CD14-positive monocyte (primary cell): ENCODE measurements at places on chromosomes 5 and 9.

DNA sequence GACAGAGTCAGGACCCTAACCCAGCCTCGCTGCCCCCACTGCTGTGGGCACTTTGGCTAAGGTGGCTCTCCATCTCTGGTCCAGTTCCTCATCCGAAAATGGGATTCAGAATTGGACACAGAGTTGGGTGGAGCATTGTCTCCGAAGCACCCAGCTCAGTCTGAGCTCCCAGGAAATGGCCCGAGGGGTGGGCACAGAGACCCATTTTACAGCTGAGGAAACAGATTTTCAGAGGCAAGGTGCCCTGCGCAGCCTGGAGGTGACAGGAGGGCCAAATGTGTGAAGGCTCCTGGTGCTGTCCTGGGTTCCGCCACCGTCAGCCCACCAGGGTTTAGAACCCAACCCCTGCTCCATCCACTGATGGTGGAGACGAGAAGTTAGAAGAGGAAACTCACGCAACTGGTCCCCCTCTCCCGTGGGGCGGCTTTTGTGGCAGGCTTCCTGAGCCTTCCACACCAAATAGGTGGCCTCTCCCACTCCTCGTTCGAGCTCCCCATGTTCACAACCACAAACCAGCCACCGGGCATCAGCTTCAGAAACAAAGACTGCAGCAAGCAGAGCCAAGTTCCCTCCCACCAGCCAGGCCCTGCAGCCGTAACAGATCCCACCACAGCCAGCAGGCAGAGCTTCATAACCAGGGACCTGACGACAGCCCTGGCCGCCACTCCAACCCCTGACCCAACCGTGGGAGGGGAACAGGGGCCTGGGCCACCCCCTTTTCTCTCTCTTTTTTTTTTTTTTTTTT, 90.9 kb upstream of the LMX1B start:
- no peak for DNase-seq
- peak overlapping the region; percentile 68 for H3K4me3 ChIP-seq
- H3K27me3 ChIP-seq = no peaks in the 10 kb centered on the region
- peaks cover 55% of the 10 kb centered on the region for H3K4me1 ChIP-seq

DNA sequence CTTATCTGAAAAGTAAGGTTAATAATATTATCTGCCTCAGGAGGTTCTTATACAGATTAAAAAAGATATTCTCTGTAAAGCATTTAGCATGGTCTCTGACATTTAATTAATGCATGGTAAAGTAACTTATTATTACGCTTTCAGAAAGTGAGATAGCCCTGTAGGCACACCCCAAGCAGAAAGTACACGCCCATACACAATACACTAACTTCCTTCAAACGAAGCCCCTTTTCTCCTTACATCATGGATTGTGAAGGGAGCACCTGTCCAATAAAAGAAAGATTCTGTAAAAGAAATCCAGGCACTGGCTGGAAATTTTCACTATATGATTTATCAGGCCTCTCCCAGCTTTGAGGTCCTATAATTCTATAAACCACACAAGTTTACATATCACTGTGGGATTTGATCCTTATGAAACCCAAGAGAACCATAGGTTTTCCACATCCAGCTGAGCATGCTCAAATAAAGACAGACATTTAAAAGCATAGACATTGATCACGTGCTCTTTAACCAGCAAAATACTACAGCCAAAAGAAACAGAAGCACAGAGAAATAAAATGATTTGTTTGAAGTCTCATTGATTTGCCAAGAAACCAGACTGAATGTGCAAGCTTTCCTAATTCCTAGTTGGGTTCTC, 14.1 kb upstream of the NR3C1 start:
- H3K27ac ChIP-seq = no peak overlapping the region
- peaks cover 24% of the 10 kb centered on the region for H3K4me1 ChIP-seq
- DNase-seq = no peak
- H3K36me3 ChIP-seq = no peaks in the 10 kb centered on the region

DNA sequence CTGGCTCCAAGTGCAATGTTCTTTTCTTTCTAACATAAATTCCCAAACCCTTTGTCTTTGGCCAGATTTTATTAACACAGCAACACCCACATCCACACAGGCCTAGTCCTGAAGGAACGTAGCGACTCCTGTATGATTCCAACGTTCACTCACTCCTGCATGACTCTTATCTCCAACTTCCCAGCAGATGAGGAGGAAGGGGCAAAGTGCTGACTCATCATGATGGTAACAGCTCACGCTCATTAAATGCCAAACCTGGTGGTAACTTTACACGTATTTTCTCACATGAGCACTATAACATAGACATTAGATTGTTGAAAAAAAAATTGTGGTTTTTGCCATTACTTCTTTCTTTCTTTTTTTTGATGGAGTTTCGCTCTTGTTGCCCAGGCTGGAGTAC, 1349.5 kb downstream of the EFNA5 start:
- no peaks in the 10 kb centered on the region for H3K27me3 ChIP-seq
- DNase-seq = no peak
- H3K36me3 ChIP-seq = no peaks in the 10 kb centered on the region

DNA sequence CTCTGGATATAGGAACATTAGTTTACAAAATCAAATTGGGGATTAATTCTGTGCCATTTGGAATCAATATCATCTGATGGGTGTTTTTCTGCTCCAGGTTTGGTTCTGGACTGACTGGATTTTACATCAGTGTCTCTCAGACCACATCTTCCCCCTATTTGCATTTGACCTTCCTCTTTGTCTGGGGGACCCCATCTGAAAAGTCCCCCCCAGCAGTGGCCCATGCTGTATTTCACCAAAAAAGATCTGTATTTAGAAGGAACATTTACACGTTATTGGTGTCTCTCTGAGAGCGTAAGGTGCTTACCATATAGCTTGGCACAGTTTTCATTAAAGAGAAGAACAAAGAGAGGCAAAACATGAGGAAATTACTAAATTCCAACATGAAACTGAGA, 215.6 kb upstream of the CLINT1 start:
- H3K27me3 ChIP-seq = peaks cover 2% of the 10 kb centered on the region
- no peak for DNase-seq

GRCh38 chr5:102955488-102955887, 164.4 kb downstream of the GIN1 start:
- no peak overlapping the region for H3K4me3 ChIP-seq
- no peak overlapping the region for H3K27ac ChIP-seq
- no peaks in the 10 kb centered on the region for H3K27me3 ChIP-seq
- H3K36me3 ChIP-seq = peaks cover 3% of the 10 kb centered on the region
- DNase-seq = no peak
- H3K4me1 ChIP-seq = no peaks in the 10 kb centered on the region

GRCh38 chr5:28855626-28856025, 1817.2 kb upstream of the CDH9 start:
- no peaks in the 10 kb centered on the region for H3K4me1 ChIP-seq
- no peak overlapping the region for H3K27ac ChIP-seq
- no peaks in the 10 kb centered on the region for H3K36me3 ChIP-seq
- no peak for DNase-seq

GRCh38 chr5:65734921-65735320, 12.9 kb downstream of the NLN start:
- H3K4me1 ChIP-seq = peaks cover 56% of the 10 kb centered on the region
- H3K27ac ChIP-seq = peak overlapping the region; percentile 86
- H3K4me3 ChIP-seq = no peak overlapping the region
- H3K36me3 ChIP-seq = no peaks in the 10 kb centered on the region
- H3K27me3 ChIP-seq = no peaks in the 10 kb centered on the region

- no peak overlapping the region for H3K27ac ChIP-seq
- no peak for DNase-seq
- H3K4me3 ChIP-seq = no peak overlapping the region
- no peaks in the 10 kb centered on the region for H3K36me3 ChIP-seq
- peaks cover 4% of the 10 kb centered on the region for H3K4me1 ChIP-seq
Measured at GRCh38 chr9:101620452-101620851, 25.7 kb upstream of the PPP3R2 start.

DNA sequence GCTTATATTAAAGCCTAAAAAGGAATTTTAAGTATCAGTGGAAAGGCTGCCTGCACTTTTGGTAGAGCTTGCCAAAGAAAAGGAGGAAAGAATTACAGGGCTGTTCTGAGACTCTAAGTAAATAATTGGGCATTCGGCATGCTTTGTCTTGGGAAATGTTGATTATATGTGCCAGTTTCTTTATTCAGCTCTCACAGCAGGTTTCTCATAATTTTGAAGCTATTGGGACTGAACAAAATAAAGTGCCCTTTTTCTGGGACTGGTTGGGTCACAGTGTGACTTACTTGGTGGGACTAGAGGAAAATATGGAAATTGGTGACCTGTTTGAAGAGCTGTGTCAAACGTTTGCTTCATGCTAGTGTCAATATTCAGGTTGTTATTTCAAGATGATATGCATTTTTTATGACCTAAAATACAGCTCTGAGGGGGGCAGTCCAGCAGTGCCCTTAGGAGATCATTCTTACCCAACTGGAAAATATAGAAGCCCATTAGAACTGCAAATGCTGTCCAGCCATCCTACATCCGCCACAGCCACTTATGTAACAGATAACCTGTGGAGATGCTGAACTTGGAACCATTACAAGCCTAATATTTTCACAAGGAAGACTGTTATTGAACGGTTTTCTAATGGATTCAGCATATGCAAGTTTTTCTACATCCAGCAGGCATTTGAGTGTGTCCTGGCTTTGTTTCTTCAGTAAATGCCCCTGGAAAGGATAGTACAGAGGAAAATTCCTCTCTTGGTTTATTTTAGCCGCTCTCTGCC, 122.4 kb downstream of the SNCAIP start:
- H3K4me3 ChIP-seq = no peak overlapping the region
- H3K4me1 ChIP-seq = no peaks in the 10 kb centered on the region
- no peak for DNase-seq
- H3K27ac ChIP-seq = no peak overlapping the region
